ENCODE measurements at places on chromosomes 4 and X. TPM values are rescaled to one million over a fixed set of nuclear protein-coding genes. Genes with fewer than 3 reads are reported as not detected.

DNA sequence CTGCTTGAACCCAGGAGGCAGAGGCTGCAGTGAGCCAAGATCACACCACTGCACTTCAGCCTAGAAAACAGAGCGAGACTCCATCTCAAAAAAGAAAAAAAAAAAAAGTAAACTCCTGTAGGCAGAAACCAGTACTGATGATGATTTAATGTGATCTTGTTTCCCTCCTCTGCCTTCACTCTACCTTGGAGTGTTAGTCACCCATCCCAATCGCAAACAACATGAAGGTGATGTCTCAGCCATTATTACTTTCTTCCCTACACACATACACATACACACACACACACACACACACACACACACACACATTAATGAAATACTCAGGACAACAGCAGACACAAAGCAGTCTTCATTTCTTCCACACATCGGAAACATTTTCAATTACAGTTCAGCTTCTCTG is 15.6 kb downstream of the XKRX start:
- DNase-seq, result no peak

DNA sequence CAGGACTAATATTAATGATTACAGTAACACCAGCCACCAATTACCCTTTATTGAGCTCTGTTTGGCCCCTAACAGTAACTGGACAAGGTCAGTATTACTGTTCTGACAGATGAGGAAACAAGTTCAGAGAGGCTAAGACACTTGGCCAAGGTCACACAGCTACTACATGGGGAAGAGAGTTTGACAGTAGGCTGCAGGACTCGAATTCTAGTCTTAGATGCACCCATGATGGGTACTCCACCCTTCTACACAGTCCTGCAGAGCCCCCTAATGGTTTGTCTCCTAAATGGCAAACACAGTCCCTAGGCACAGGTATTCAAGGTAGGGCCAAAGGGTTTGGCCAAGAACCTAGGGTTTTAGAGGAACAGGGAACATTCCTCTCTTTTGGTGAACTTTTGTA is 93.9 kb downstream of the NSUN7 start:
- no peak for DNase-seq

DNA sequence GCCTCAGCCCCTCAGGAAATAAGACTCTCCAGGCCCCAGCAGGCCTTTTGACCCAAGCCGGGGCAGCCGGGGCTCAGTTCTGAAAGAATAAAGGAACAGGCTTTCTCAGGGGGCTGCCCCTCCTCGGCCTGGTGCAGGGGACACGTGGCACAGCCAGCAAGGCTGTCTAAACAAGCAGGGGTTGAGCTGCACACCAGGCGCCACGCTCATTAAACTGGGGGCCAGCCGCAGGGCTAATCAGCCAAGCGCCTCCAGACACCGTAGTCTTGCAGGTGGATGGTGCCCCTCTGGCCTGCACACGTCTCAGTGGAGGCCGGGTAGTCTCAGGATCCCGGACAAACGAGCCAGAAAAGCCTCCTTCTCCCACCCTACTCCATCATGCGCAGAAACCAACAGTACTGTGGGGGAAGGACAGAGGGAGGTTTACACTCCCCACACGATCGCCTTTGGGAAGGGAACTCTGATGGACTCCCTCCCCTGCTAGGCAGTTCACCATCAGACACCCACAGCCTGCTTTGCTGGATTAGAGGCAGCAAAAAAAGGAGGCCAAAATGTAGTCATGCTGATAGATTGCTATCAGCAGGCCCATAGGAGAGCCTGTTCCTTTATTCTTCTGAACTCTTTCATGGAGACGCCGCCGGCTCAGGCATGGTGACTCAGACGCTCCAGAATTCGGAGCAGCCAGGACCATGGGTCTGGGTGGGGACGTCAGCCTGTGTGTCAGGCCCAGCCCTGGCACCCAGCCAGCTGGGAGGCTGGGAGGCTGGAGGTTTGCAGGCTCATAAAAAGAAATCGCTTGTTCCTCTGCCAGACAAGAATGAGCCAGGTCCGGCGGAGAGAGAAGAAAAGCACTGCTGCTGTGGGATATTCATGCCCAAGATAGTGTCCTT is 342.4 kb downstream of the BCOR start:
- peak; percentile 72 for DNase-seq

- no peak for DNase-seq
Observed at GRCh38 chr4:138633580-138633904, 382.0 kb upstream of the NOCT start.

DNA sequence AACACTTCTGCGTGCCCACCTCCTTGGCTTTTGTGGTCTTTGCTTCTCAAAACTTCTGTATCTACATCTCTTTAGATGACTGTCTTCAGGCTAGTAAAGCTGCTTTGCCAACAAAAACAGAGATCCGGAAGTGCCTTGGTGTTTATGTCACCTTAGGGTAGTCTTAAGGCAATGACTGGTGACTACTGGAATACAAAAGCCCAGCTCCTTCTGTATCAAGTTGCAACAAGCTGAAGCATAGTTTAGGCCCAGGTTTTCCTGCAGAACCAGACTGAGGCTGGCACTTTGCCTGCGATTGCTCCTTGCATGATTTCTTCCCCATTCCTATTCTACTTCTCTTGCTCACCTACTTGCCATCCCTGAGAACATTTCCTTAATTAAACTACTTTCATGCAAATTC is 333.8 kb downstream of the DMD start:
- DNase-seq, result no peak

DNA sequence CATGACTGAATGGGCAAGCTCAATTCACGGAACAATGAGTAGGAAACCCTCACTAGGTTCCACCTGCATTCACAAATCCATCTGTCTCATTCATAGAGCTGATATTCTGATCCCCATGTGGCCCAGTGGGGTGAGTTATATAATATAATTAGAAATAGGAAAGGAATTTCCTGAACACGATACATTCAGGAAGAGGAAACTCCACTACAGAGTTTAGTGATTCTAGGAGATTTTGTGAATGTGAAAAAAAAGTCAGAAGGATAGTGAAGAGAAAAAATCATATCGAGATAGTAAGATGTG is 471.2 kb downstream of the GASK1B start:
- no peak for DNase-seq

DNA sequence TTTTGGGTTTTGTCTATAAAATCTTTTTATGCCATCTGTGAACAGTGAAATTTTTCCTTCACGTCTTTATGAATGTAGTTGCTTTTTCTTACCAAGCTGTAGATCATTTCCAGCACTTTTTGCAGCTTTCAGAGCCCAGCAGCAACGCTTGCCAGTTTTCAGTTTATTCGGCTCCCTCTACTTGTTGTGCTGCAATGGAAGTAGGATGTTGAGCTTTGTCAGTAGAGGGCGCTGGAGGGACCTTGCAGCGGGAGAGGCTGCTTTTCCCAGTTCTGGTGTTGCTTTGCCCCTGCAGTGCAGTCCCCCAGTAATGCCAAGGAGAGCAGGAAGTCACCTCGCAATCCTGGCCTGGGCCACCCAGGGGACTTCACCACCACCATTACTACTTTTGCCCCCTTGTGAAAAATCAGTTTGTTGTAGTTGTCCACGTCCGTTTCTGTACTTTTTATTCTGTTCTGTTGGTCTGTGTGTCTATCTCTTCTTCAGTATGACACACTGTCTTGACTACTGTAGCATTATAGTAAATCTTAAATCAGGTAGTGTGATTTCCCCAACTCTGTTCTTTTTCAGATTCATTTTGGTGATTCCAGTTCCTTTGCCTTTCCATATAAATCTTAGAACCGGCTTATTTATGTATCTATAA is 21.8 kb downstream of the CMC4 start:
- DNase-seq, result no peak

GRCh38 chrX:71545364-71545763 is 12.5 kb downstream of the OGT start:
- no peak for DNase-seq

- no peak for DNase-seq
Observed at GRCh38 chr4:8238036-8238511, 31.5 kb upstream of the HTRA3 start.

Gene TMEM31
- total RNA-seq, result not detected

Gene TRIML1
- not detected for total RNA-seq

All from thoracic aorta (tissue), 2 donors.